ENCODE measurements at places on chromosomes 1 and 21.
A peak's percentile ranks its signal among the peaks of the same experiment; 100 is the strongest.

DNA sequence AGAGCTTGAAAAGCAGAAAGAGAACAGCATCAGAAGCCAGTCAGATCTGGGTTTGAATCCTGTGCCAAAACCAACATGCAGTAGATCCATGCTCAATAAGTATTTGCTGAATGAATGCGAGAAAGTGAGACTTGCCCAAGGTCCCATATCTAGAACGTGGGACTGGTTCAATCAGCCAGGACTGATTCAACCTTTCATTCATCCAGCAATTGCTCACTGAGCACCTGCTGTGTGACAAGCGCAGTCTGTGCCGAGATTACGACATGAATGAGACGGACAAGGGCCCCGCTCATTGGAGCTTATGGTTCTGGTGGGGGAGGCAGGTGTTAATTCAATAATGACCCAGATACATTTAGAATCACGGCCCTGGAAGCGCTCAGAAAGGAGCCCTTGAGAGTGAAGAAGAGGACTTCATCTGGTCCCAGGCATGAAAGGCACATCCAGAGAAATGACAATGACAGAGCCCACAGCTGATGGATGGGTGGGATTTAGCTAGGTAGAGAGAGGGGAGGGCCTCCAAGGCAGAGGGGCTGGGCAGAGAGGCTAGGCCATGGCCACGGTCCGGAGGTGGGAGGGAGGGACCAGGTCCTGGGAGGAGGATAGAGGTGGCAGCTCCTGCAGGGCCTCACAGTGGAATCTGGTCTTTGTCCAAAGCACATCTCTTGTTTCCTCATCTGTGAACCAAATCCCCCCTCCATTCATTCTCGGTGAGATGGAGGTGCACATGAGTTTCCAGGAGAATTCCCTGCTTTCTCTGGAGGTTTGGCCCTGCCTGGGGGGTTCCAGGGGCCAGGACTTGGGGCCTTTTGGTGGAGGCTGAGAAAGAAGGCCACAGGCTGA is 4.2 kb upstream of the FAM131C start:
- no peak for DNase-seq

DNA sequence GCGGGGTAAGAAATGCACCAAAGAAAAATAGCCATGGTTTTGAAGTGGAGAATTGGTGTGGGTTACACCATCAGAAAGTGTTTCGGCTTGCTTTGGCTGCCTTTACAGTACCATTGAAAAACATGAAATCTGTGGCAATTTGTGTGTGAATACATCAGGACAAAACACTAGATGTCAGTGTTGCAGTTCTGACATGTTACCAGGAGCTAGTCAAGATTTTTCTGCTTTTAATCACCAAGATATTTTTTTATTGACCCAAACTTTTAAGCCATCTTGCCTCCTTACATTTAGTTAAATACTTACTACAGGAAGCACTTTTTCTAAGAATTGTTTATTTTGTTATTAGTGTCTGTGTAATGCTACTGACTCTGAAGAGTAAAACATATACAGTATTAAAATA is 14.3 kb downstream of the RRP15 start:
- peak; percentile 27 for DNase-seq

GRCh38 chr1:35663434-35663833 is 22.1 kb upstream of the PSMB2 start:
- DNase-seq, result no peak

DNA sequence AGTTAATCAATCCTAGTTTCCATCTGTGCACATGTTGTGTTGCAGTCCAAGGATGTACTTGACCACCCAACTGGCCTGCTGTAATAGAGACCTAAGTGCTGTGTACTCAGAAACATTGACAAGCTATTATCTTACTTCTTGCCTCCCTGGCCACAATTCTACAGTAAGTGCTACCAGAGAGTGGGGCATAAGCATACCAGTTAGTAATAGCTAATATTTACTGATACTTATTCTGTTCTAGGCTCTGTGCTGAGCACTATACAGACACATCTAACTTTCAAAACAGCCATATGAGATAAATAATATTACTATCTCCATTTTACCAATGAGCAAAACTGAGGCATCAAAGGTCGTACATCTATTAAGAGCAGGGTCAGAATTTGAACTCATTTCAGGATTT is 49.5 kb upstream of the NPL start:
- no peak for DNase-seq

DNA sequence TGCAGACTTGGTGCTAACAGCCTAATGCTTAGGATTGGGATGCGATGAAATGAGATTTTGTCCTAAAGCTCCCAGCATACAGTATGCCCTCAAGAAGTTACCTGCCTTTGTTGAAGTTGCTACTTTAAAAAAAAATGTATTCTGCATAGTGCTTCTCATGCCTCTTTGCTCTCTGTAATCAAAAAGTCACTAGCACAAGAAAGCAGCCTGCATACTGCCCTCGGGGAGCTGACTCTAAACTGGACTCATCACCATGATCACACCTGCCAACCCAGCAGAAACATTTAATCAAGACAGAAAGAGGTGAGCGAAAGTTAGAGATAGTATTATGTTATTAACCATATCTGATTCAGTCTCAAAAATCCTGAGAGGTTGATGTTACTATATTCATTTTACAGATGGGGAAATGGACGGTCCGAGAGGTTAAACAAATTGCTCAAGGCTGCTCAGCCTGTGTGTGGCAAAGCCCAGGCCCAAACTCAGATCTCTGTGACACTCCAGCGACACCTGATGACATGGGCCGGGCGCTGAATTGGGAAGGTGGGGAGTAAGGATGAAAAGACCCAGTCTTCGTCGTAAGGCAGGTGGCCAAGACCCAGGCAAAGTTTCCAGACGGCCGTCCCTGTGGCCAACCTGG is 1.1 kb downstream of the BATF3 start:
- DNase-seq, result no peak

GRCh38 chr1:53892911-53893310 is 1.1 kb upstream of the DIO1 start:
- peak; percentile 59 for DNase-seq

GRCh38 chr1:205014783-205015182 is 28.2 kb upstream of the CNTN2 start:
- no peak for DNase-seq

DNA sequence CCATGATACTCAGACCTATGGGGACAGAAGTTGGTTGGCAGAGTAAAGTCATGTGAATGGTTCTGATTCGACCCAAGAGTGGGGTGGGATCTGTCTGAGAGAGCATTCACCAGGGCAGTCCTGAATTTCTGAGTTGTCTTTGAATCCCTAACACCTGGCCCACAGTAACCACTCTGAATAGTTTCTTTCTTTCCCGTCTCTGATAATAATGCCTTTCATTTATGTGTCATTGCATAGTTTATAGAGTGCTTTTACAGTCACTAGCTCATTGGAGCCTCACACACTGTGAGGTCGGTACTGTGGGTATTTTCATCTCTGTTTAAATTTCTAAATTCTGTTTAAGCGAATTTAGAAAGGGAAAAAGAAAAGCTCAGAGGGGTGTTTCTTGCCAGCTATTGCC is 147.1 kb downstream of the C1orf21 start:
- no peak for DNase-seq

GRCh38 chr1:25642574-25643108 is 26.1 kb downstream of the MAN1C1 start:
- DNase-seq, result no peak

DNA sequence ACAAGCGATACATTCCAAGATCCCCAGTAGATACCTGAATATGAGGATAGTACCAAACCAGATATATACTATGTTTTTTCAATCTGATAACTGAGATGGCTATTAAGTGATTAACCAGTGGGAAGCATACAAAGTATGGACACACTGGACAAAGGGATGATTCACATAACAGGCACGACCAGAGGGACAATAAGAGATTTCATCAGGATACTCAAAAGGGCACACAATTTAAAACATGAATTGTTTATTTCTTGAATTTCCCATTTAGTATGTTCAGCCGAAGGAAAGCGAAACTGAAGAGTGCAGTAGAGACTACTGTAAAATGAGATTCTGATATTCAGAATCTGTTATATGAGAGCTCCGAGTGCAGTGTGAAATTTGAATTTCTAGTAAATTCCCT is 10.6 kb downstream of the ZZZ3 start:
- DNase-seq, result peak; percentile 54

GRCh38 chr21:38988509-38989378 is 183.0 kb downstream of the ETS2 start:
- no peak for DNase-seq

- no peak for DNase-seq
These were observed 430.9 kb downstream of the LTN1 start for GRCh38 chr21:28561772-28562171.

GRCh38 chr1:97006044-97006661 is 284.6 kb downstream of the PTBP2 start:
- DNase-seq, result peak; percentile 60

DNA sequence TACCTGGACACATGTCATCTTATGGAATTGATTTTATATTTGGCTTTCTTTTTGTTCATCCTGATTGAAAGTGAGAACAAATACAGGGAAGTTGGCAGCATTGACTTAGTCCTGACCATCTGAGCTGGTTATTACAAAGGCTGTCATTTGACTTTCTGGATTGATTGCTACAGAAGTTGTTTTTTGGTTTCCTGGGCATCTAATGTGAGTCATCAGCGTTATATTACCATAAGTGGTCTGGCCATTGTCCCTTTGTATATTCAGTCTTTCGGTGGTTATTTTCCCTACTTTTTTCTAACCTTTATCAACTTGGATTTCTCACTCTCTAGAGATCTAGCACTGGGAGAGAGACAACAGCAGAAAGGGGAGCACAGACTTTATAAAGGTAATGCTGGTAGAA is 1646.5 kb downstream of the MRPL39 start:
- DNase-seq, result no peak

DNA sequence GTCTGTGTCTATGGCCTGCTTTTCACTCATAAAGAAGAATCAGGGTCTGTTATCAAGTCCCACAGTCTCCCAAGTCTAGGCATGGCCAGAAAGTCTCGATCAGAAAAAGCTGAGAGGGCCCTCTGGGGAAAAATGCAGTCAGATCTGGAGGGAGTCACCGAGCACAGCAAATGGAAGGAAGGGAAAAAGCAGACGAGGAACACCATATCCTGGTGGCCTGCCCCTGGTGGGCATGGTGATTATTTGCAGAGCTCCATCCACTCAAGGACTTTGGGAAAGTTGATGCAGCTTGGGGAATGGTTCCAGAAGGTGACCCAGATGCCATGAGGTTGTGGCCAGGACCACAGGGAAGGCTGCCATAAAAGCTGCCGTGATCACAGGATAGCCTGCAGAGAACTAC is 189.1 kb downstream of the CLIC6 start:
- no peak for DNase-seq

DNA sequence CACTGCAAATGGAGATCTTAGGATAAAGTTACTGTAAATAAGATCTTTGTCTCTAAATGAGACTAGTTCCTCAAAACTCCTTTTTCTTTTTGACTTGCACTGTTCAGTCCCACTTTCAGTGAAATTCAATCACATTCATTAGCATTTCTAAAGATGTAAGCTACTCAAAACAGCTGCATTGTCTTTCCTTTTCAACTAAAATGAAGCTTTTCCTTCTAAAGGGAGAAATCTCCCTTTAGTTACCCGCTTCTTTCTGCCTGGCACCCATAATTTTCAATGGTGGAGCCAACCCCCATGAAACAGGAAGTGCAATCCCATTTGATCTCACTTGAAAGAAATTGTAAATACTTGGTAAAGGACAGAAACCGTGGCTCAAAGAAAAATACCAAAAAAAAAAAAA is 387.4 kb upstream of the PKN2 start:
- DNase-seq, result no peak

GRCh38 chr1:204461331-204462228 is 33.0 kb downstream of the PIK3C2B start:
- no peak for DNase-seq

GRCh38 chr1:19109545-19109944 is 100.5 kb downstream of the UBR4 start:
- DNase-seq, result no peak

- no peak for DNase-seq
These were observed 9.1 kb downstream of the RHOU start for GRCh38 chr1:228744356-228744755.

DNA sequence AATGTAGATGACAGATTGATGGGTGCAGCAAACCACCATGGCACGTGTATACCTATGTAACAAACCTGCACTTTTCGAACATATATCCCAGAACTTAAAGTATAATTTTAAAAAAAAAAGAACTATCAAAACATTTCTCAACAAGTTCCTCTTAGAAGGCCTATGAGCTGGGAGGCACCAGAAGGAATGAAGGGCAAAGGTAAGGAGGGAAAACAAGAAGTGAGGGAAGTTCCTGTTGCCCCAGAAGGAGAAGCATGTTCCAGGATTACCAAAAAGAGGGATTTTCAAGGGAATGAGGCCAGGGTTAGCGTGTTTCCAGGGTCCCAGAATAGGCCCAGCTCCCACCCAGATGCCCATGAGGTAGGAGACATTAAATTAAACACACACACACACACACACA is 361.0 kb downstream of the SETD4 start:
- DNase-seq, result no peak

DNA sequence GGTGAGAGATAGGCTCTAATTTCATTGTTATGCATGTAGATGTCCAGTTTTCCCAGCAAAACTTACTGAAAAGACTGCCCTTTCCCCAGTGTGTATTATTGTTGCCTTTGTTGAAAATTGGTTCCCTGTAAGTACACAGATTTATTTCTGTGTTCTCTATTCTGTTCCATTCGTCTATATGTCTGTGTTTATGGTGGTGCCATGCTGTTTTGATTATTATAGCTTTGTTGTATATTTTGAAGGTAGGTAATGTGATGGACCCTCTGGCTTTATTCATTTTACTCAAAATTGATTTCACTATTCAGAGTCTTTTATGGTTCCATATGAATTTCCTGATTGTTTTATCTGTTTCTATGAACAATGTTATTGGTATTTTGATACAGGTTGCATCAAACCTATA is 375.8 kb upstream of the VAMP3 start:
- DNase-seq, result no peak

DNA sequence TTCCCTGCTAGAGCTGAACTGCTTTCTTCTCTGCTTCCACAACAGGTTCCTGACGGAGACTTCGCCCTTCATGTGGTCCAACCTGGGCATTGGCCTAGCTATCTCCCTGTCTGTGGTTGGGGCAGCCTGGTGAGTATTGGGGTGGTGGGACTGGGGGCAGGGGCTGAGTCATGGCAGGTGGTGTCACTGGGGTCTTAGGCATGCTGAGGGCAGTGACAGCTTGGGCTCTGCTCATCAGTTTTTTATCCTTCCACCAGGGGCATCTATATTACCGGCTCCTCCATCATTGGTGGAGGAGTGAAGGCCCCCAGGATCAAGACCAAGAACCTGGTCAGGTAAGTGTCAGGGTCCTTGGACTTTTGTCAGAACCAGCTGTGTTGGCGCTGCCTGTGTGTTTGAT is 1.3 kb downstream of the ATP6V0B start:
- no peak for DNase-seq

DNA sequence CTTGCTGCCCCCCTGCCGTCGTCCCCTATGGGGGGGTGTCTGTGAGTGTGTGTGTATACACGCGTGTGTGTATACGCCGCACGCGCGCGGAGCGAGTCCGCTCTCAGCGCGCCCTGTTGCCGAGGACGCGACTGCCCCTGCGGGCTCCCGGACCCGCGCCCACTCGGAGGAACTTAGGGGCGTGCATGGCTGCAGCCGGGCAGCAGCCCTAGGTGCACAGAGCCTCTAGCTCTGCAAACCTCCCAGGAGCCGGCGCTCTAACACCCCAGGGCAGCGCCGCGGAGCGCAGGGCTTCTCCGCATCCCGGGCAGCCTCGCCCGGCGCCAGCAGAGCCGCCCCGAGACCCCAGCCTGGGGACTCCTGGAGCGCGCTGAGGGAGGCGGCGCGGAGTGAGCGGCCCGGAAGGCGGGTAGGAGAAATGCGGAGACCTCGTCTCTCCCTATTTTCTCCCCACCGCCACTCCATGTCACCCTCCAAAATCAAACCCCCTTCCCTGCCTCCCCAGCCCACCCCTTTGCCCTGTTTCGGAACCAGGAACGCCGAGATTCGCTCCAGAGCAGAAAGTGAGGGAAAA is 574 bp downstream of the ITPKB start:
- DNase-seq, result peak; percentile 71

All from midbrain (tissue), 1 donor.